ENCODE measurements at places on chromosomes 3 and 15. TPM values are rescaled to one million over a fixed set of nuclear protein-coding genes. Genes with fewer than 3 reads are reported as not detected.

NR1I2 gene
- total RNA-seq, result 0.87 TPM

SENP7 gene
- total RNA-seq, result 36.1 TPM

GRCh38 chr15:42726114-42726513 lies 10.8 kb downstream of the CDAN1 start:
- DNase-seq, result no peak

DNA sequence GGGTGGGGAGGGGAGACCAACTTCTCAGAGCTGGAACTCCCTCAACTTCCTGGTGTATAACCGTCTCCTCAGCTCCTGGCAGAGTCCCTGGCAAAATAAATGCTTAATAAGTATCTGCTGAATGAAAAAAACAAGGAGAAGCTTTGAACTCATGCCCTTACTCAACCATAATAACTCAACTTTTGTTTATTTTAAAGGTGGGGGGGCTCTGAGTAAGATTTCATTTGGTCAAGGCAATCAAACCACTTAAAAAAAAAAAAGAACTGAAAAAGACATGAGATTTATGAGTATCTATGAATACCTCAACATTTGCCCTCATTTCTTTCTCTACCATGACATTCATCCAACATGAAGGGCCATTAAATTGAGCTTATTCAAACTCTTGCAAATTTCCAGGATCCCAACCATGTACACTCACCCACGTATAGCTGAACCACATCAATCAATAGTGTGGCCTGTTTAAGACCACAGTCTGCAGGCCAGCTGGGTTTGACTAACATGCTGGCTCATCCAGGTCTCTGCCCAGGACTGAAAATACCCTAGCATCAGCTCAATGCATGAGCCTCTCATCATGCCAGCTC lies 157.9 kb downstream of the FOXP1 start:
- no peak for DNase-seq

DNA sequence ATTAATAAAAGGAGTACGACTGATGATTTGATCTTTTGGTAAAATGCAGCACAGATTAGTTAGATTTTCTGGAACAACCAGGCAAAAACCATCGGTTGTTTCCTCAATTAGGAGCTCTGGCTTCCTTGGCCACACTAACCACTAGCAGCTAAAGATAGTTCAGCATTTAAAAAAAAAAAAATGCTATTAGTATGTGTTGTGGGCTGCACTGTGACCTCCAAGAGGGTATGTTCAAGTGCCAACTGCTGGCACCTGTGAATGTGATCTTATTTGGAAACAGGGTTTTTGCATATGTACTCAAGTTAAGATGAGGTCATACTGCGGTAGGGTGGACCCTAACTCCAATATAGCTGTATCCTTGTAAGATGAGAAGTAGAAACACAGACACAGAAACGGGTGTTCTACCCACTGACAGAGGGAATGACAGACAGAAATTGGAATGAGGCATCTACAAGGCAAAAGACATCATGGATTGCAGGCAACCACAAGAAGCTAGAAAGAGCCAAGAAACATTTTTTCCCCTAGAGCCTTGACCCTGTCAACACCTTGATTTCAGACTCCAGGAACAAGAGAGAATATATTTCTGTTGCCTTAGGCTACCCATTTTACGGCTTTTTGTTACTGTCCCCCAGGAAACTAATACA lies 534.6 kb upstream of the ROBO2 start:
- DNase-seq, result no peak

NANOGP8 gene
- total RNA-seq, result 1.2 TPM

- no peak for DNase-seq
Observed at GRCh38 chr3:128194843-128195242, 41.6 kb downstream of the EEFSEC start.

DNA sequence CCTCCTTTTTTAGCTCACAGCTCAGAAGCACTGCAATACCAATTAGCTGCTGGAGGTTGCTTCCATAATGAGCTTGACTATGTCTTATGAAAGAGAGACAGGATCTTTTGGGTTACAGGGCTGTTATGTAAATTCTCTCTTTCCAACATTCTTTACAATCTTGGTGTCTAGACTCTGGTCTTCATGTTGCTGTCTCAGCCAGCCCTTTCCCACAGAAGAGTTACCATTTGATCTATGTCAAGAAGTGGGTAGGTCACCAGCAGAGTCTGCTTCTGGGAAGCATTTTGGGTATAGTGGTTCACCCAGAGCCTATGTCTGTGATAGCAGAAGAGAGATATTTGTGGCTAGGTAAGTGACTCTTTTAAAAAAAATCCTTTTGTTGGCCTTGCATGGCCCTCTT lies 234.5 kb downstream of the SATB1 start:
- no peak for DNase-seq

- DNase-seq, result no peak
Observed at GRCh38 chr3:74844428-74844827, 230.0 kb upstream of the CNTN3 start.

OCA2 gene
- total RNA-seq, result 6.5 TPM

RTP3 gene
- not detected for total RNA-seq

GRCh38 chr3:30852833-30853232 lies 41.6 kb downstream of the GADL1 start:
- DNase-seq, result no peak

- no peak for DNase-seq
Observed at GRCh38 chr3:64575211-64575844, 112.5 kb downstream of the ADAMTS9 start.

- DNase-seq, result no peak
Observed at GRCh38 chr3:179079537-179079936, 7.9 kb upstream of the ZMAT3 start.

DNA sequence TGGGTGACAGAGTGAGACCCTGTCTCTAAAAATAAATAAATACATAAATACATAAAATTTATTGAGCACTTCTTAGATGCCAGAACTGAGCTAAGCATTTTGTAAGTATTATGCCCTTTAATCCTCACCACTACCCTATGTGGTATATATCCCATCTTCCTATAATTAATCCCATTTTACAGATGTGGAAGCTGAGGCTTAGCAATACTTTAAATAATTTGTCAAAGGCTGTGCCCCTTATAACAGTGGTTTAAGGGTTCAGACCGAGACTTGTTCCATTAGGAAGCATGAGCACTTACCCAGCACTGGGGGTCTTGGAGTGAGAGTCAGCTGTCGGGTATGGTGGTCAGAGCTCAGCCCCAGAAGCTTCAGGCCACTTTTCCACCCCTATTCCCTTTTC lies 7.5 kb upstream of the CHST14 start:
- no peak for DNase-seq

- DNase-seq, result no peak
Observed at GRCh38 chr15:67192185-67192820, 62.2 kb downstream of the AAGAB start.

DNA sequence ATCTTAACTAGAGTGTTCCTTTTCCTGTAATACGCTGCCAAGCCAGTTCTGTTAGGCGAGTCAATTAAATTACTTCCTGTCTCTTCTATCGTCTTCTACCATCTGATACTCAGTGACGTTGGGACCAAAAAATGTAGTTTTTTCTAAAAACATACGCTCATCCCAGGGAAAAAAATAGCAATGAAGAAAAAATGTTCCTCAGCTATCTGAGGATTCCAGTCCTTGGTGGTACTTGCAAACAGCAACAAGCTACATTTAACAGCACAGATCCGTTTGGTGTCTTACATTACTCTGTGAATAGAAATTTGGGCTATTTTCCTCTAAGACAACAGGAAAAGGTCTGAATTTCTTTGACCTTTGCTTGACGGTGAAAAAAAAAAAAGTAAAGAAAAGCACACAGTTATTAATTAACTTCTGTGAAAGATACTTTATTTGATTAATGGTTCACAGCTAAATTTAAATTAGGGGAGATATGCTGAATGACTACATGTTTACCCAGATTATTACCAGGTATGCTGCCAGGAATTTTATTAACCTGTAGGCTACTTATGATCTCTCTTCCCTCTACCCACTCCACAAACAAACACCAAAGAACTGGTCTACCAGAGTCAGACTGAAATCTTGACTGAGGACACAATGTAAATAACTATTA lies 254.4 kb upstream of the ZPLD1 start:
- no peak for DNase-seq

WDR93 gene
- 0.39 TPM for total RNA-seq

PDIA3 gene
- 90.8 TPM for total RNA-seq

- no peak for DNase-seq
Observed at GRCh38 chr3:89395996-89396395, 288.6 kb downstream of the EPHA3 start.

CLDN18 gene
- total RNA-seq, result not detected

DNA sequence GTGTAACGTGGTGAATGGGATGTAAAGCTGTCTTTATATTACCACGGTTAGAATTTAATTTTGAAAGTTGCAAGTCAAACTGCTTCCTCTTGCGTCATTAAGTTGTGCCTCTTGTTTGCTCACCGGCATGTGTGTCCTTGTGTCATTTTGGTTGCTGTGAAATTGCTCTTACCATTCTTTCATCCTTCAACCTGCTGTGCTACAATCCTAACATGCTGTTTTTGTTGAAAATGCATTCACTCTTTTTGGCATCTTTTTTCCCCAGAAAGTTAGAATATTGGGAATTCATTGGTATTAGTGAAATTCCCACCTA lies 164.7 kb downstream of the PGPEP1L start:
- DNase-seq, result no peak

CCR5 gene
- total RNA-seq, result 0.90 TPM

DNA sequence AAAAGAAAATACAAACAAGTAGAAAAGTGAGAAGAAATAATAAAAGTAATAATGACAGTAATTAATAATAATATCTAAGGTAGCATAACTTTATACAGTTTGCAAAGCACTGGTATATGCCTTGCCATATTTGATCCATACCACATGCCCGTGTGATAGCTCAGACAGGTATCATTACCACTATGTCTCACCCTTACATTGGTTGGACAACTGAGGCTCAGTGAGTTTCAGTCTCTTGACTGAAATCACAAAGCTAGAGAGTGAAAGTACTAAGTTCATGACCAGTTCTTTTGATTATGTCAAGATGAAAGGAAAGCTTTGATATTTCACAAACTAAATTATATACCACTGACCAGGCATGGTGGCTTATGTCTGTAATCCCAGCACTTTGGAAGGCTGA lies 408.9 kb downstream of the GAP43 start:
- DNase-seq, result no peak

GRCh38 chr15:74281147-74282133 lies 45.3 kb downstream of the CCDC33 start:
- DNase-seq, result no peak

GRCh38 chr3:32814361-32814760 lies 3.4 kb upstream of the TRIM71 start:
- DNase-seq, result no peak

GRCh38 chr3:22724420-22724819 lies 478.7 kb upstream of the UBE2E2 start:
- no peak for DNase-seq

GRCh38 chr3:197490098-197491058 lies 65.4 kb downstream of the BDH1 start:
- DNase-seq, result no peak

All from tibial nerve (tissue), 4 donors.